Right ventricle myocardium superior (tissue), 1 donor: ENCODE measurements at places on chromosomes 1 and 21.

DNA sequence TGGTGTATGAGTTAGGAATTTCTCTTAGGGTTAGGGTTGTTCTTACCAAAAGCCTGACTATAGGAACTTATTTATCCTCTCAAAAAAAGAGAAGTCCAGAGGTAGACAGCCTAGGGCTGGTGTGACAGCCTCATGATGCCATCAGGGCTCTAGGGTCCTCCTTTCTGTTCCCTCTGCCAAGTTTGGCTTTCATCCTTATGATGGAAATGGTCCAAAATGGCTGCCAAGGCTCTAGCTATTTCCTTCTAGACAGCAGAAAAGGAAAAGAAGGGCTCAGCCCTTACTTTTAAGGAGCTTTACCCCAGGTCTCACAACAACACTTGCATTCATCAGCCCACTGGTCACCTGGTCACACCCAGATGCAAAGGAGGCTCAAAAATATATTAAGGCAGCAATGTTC, 44.5 kb downstream of the IL12RB2 start:
- no peak for DNase-seq

- no peak for DNase-seq
Measured at GRCh38 chr21:35127026-35127425, 77.9 kb upstream of the RUNX1 start.

- DNase-seq = no peak
Measured at GRCh38 chr1:43824795-43825194, 108.8 kb upstream of the ARTN start.

GRCh38 chr1:44405798-44406736, 1.0 kb downstream of the RNF220 start:
- peak; percentile 53 for DNase-seq

DNA sequence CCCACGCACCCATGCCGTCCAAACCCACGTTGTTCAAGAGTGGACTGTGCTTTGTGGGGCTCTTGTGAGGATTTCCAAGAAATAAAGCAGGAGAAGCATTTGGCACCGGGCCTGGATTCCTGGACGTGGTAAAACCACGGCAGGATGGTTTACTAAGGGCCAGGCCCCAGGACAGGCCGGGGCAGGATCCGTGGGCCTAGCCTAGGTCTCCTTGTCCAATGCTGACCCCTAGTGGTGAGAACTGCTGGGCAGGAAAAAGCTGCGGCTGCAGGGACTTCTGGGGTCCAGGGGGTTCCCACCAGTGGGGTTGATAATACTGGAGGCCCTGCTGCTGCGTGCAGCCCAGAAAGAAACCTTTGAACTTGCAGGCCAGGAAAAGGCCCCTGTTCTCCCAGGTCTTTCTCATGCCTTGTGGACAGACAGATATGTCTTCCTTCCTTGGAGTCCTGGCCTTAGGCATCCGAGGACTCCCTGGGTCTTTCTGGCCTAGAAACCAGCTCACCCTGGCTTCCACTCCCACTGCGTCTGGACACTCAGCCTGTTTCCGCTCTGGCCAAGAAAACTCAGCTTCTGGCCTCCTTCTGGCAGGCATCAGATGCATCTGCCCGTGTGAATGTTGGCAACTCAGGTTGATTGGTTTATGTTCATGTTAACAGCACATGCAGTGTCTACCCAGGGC, 106.9 kb upstream of the TMEM51 start:
- DNase-seq = peak; percentile 73

GRCh38 chr1:85580872-85581801, 576 bp downstream of the CCN1 start:
- peak; percentile 84 for DNase-seq

- DNase-seq = no peak
Measured at GRCh38 chr1:44244986-44245385, 31.7 kb downstream of the DMAP1 start.

DNA sequence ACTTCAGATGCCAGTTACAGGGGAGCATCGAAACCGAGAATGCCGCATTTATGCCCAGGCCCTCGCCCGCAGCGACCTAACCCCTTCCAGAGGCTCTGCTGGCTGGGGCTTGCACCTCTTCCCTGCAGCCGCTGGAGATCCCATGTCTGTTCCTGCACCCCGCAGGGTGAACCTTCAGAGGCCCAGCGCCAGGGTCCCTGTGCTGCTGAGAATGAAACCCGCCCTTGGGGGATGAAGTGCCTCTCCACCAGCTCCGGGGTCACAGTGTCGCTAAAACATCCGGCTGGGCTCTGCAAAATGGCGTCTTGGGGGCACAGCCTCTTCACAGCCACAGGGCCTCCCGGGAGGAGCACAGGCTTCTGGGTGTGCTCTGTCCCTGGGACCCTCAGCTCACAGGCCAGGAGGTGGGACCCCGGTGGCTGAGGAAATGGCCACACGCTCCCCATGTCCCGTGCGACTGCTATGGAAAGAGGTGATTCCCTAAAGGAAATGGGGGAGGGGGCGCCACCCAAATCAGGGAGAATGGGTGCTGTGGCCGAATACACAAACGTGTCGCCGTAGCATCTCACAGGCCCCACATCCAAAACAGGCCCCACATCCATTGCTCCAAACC, 39.9 kb upstream of the TSPEAR start:
- no peak for DNase-seq

DNA sequence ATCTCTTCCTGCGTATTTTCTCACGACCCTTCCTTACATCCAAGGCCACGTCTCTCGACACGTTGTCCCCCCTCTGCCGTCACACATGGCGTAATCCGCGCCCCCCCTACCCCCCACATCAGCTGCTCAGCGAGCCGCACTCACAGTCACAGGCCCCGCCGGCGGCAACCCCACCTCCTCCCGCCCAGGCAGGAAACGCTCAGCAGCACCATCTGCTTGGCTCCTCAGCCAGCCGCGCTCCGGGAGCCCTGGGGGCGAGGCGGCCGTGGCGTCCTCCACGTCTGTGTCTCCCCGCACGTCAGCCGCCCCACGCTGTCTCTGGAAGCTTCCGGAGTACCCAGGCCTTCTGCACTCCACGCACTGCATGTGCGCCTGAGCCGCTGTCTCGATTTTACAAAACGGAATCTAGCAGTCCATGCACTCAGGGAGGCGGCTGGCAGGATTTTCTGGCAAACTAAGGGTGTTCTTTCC, 64.6 kb downstream of the SIK1 start:
- peak; percentile 83 for DNase-seq

DNA sequence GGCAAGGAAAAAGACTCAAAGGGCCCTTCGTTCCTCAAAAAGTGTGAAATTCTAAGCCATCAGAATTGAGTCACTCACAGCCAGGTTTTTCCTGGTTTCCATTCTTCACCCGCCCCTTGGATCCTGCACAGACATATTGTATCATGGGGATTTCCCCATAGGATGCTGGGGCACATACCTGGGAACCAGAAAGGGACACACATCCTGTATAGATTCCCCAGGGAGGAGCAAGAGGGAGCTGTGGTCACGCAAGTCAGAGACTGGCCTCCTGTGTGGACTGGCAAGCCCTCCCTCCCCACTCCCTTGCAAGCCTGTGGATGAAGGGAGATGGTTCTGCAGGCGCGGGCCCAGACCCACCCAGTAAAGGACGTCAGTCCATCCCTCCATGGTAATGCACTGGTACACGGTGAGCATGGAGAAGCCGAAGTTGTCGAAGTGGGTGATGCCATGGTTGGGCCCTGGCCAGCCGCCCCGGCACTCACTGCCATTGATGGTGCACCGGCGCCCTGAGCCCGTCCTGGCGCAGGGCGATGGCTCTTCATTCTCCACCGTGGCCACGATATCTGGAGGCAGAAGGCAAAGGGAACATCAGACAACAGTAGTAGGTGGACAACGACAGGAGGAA, 23.2 kb downstream of the CACNA1S start:
- peak; percentile 14 for DNase-seq

DNA sequence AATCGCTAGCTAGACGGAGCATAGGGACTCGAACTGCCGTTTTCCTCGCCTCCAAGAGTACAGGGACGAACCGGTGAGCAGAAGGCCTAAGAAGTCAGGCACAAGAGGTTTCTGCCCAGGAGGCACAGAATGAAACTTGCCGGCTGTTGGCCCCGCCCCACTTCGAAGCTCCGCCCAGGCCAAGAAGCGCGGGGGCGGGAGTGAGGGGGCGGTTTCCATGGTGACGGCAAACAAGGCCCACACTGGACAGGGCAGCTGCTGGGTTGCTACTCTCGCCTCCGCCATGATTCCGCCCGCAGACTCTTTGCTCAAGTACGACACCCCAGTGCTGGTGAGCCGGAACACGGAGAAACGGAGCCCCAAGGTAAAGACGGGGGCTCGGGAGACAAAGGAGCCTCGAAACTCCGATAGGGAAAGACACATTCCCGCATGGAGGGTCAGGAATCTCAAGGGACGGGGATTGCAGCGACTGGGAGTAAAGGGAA, at the start of gene DNALI1:
DNALI1 (plus strand) TSS at position 229 of the 485 bp plus-strand sequence; CDS start at position 284, 55 bp downstream.
- DNase-seq = peak; percentile 88

GRCh38 chr21:44433791-44434567, 21.3 kb upstream of the LRRC3 start:
- DNase-seq = peak; percentile 26

DNA sequence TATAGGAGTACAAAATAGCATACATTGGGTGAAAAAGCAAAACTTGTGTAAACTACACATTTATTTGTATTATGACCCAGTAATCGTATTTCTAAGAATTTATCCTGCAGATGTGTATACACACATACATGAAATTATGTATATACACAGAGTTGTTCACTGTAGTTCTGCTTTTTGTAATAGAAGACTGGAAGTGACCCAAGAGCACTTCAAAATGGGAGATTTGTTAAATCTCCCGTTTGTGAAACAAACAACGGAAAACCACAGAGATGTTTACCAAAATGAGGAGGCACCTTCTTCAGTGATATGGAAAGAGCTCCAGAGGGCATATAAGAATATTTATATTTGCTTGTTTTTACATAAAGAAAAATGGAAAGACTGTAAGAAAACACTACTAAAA, 18.0 kb upstream of the MNDA start:
- no peak for DNase-seq

DNA sequence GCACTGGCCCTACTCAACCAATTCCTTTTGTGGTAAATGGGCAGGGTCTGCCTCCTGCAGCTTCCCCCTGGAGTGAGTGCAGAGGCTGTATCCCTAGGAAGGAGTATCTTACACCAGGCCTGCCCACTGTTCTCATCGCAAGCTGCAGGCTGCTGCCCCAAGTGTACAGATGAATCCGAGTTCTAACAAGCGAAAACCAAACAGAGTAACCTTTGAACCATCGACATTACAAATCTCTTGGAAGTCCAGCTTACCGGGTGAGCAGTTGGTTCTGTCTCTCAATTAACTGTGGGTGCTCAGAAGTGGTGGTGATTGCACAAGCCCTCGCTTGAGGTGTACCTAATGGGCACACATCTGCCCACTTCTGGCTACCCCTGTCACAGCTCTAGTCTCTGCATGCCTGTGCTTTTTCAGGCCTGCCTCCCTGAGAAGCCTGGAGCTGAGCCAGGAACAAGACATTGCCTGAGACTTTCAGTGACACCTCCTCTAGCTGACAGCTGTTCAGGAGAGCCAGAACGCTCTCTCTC, 22.7 kb downstream of the INAVA start:
- peak; percentile 61 for DNase-seq

GRCh38 chr1:217191441-217191840, 439.4 kb downstream of the GPATCH2 start:
- DNase-seq = no peak

DNA sequence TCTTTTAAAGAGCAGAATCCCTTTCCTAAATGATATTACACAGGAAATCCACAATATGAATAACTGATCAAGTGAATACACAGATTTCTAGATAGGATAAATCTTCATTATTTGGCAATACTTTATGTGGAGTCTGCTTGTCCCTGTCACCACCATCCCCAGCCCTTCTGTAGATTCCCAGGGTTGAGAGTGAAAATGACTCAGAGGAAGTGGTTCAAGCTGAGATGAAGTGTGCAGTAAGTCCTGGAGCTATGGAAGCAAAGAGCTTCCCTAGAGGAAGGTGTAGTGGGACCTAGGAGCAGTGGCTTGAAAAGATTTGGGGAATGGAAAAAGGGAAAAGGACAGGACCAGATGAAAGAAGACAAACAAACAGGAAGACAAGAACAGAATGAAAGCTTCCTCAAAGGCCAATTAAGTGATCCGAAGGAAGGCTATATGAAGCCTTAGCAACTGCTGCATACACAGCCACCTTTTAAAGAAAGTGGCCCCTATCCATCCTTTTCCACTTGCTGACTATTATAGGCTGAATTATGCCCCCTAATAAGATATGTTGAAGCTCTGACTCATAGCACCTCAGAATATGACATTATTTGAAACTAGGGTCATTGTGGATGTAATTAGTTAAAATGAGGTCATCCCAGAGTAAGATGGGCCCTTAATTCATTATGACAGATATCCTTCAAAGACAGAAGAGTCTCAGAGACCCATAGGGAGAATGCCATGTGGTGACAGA, 96.5 kb upstream of the CAMK1G start:
- no peak for DNase-seq

- DNase-seq = peak; percentile 43
Measured at GRCh38 chr1:93907718-93908117, 1.5 kb downstream of the GCLM start.

GRCh38 chr1:53705446-53706096, 33.4 kb downstream of the GLIS1 start:
- DNase-seq = no peak

GRCh38 chr1:208461680-208462079, 217.5 kb upstream of the PLXNA2 start:
- DNase-seq = no peak

- no peak for DNase-seq
Measured at GRCh38 chr1:248805876-248806275, 19.8 kb downstream of the SH3BP5L start.

DNA sequence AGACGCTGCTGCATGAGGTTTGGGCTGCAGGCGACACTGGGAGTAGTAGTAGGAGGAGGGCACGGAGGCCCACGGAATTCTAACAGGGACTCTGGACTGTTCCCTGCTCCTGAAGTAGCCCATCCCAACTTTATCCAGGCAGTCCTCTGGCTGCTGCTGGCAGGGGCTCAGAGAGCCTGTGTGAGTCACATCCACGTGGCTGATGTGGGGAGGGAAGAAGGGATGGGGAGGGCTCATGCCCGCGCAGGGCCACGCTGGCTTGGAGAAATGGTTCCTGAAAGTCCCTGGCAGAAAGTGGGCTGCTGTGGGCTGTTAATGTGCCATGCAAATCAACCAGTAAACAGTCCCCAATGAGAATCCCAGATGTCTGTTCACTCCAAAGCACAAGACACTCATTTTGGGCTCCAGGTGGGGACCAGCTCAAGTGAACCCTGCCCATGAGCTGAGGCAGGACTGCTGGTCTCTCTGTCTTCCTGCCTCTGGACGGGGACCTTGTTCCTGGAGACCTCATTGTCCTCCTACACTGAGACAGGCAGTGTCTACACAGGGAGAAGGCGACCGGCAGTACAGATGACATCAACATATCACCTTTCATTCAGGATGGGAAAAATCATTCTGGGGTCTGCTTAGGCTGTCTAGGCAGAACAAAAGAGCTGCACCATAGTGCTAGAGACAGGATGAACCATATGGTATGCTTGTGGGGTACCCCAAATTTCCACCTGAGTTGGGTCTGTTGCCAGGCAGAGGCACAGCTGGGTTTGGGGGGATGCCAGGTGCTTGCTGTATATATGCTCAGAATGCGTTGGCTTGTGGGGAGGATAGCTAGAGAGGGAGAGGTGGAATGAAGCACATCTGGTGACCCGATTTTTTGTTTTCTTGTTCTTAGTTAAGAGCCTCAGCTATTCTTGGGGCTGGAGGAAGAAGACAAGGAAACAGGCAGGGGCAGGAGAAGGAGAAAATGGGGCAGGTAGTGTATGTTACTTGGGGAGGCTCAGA, 57.9 kb upstream of the FMOD start:
- peak; percentile 86 for DNase-seq
